A549 treated with Mapracorat at 1 μM for 4 hours (cell line): ENCODE measurements at places on chromosomes 1 and 21. TPM values are rescaled to one million over a fixed set of nuclear protein-coding genes. Genes with fewer than 3 reads are reported as not detected.

Gene SLC9C2
- not detected in 5 replicates for total RNA-seq

Gene OBSCN
- total RNA-seq: 4.5 to 5.5 TPM (median 4.9 TPM) in 5 replicates

Gene ZSCAN20
- total RNA-seq: 1.6 to 2.0 TPM (median 1.8 TPM) in 5 replicates

Gene CD1D
- 0.16 TPM in 1 of 5 replicates, not detected in the others for total RNA-seq

Gene WNT3A
- total RNA-seq: 0.04 to 0.06 TPM in 2 of 5 replicates, not detected in the others

Gene SLC2A5
- 0.27 to 0.83 TPM (median 0.39 TPM) in 5 replicates for total RNA-seq

Gene IER5
- 24.1 to 41.3 TPM (median 38.2 TPM) in 5 replicates for total RNA-seq

Gene RNU1-2
- not detected in 5 replicates for total RNA-seq

Gene RGS4
- total RNA-seq: not detected in 5 replicates

Gene CLCNKB
- 0.10 TPM in 1 of 5 replicates, not detected in the others for total RNA-seq

Gene LY9
- 0.07 to 0.19 TPM (median 0.14 TPM) in 4 of 5 replicates, not detected in the other for total RNA-seq

Gene ARHGEF16
- 3.2 to 6.1 TPM (median 4.8 TPM) in 5 replicates for total RNA-seq

Gene PTBP2
- 6.2 to 7.3 TPM (median 6.6 TPM) in 5 replicates for total RNA-seq

Gene FABP3
- not detected in 5 replicates for total RNA-seq

Gene PCSK9
- 2.0 to 3.8 TPM (median 3.0 TPM) in 5 replicates for total RNA-seq

Gene NUP210L
- not detected in 5 replicates for total RNA-seq

Gene PHLDA3
- total RNA-seq: 91.1 to 175 TPM (median 155 TPM) in 5 replicates

Gene NDC1
- 20.8 to 25.0 TPM (median 23.6 TPM) in 5 replicates for total RNA-seq

Gene ACP6
- 19.3 to 21.0 TPM (median 20.9 TPM) in 5 replicates for total RNA-seq

Gene LCE1D
- not detected in 5 replicates for total RNA-seq

Gene IFI44L
- not detected in 5 replicates for total RNA-seq

Gene ALG14
- 3.5 to 8.0 TPM (median 6.1 TPM) in 5 replicates for total RNA-seq

Gene PLA2G2D
- not detected in 5 replicates for total RNA-seq

Gene ADAR
- 65.4 to 75.7 TPM (median 73.5 TPM) in 5 replicates for total RNA-seq
